NCI-H460 (cell line): ENCODE measurements at places on chromosomes 5 and 9. TPM values are rescaled to one million over a fixed set of nuclear protein-coding genes. Genes with fewer than 3 reads are reported as not detected.

The IL31RA gene
- total RNA-seq: not detected in 2 replicates

- no peak for DNase-seq
Observed at GRCh38 chr9:33151007-33151557, 16.1 kb downstream of the B4GALT1 start.

GRCh38 chr5:163165277-163165676 is 272.1 kb upstream of the CCNG1 start:
- no peak for DNase-seq

DNA sequence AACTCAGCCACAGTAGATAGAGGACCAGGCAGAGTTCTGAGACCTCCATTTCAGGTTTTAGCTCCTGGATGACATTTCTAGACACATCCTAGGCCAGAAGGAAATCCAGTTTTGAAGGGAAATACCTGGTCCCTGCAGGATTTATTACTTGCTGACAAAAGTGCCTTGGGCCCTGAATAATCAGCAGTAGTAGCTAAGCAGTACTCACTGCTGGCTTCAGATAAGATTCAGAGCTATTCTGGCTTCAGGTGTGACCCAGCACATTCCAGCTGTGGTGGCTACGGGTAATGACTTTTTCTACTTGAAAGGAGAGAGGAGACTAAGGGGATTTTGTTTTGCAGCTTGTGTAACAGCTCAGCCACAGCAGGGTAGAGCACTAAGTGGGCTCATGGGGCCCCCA is 34.0 kb downstream of the NDUFAF2 start:
- DNase-seq: no peak

DNA sequence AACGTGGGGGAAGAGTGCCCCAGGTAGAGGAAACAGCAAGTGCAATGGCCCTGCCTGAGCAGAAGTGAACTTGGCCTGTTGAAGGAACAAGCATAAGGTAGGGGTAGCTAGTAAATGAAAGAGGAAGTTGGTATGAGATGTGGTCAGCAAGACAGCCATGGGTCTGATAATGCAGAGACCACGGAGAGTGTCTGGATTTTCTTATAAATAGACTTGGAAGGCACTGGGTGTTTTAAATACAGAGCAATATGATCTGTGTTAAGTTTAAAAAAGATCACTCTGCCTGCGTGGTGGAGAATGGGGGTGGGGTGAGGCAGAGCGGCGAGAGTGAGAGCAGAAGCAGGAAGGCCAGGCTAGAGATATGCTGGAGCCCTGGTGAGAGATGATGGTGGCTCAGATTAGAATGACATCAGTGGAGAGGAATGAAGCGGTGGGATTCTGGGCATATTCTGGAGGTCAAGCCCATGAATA is 4.2 kb downstream of the ADAM19 start:
- no peak for DNase-seq

- no peak for DNase-seq
Observed at GRCh38 chr9:98326459-98327248, 71.2 kb upstream of the TBC1D2 start.
